ENCODE measurements at places on chromosomes 7 and 10. TPM values are rescaled to one million over a fixed set of nuclear protein-coding genes. Genes with fewer than 3 reads are reported as not detected.

The POM121C gene
- 39.7 TPM for total RNA-seq

The CCL26 gene
- total RNA-seq = 7.7 TPM

The ZNF107 gene
- 3.9 TPM for total RNA-seq

The CLCN1 gene
- 0.05 TPM for total RNA-seq

The NAT16 gene
- 0.12 TPM for total RNA-seq

The ZP3 gene
- total RNA-seq = 15.6 TPM

The HTR7 gene
- total RNA-seq = 0.39 TPM

The TACC2 gene
- 92.6 TPM for total RNA-seq

The C10orf95 gene
- 0.25 TPM for total RNA-seq

The MDFIC gene
- 22.7 TPM for total RNA-seq

The CUL1 gene
- 57.9 TPM for total RNA-seq

The CALML5 gene
- total RNA-seq = not detected

The PFKP gene
- 558 TPM for total RNA-seq

The STYXL1 gene
- total RNA-seq = 50.8 TPM

The CHST3 gene
- total RNA-seq = 50.5 TPM

The RBM28 gene
- 53.9 TPM for total RNA-seq

The KLHDC10 gene
- 16.8 TPM for total RNA-seq

The TMEM139 gene
- total RNA-seq = 0.91 TPM

The TRPV6 gene
- not detected for total RNA-seq

The CD36 gene
- total RNA-seq = not detected

The HDAC9 gene
- 0.25 TPM for total RNA-seq

The IL15RA gene
- 2.3 TPM for total RNA-seq
